Stimulated activated CD4-positive, alpha-beta T cell treated with anti-CD3 and anti-CD28 coated beads, Interleukin-15, amount 100 ng/mL, for 1 hour (primary cell): ENCODE measurements at places on chromosomes 2 and 18.
A peak's percentile ranks its signal among the peaks of the same experiment; 100 is the strongest.

DNA sequence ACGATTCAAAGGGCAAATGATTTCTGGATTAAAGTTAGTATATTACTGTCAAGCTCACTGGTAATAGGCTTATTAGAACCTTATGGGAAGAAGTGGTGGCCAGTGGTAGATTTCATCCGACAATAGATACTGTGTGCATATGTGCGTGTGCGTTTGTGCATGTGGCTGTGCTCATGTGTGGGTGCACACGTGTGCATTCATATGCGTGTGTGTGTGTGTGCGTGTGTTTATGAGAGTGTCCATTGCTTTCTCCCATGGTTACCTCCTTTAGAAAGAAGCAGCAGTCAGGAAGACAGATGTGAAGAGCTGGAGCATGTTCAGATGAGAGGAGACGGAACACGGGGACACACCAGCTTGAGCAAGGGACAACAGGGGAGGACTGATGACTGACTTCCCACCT, 8.9 kb upstream of the MROH2A start:
- no peak for DNase-seq

DNA sequence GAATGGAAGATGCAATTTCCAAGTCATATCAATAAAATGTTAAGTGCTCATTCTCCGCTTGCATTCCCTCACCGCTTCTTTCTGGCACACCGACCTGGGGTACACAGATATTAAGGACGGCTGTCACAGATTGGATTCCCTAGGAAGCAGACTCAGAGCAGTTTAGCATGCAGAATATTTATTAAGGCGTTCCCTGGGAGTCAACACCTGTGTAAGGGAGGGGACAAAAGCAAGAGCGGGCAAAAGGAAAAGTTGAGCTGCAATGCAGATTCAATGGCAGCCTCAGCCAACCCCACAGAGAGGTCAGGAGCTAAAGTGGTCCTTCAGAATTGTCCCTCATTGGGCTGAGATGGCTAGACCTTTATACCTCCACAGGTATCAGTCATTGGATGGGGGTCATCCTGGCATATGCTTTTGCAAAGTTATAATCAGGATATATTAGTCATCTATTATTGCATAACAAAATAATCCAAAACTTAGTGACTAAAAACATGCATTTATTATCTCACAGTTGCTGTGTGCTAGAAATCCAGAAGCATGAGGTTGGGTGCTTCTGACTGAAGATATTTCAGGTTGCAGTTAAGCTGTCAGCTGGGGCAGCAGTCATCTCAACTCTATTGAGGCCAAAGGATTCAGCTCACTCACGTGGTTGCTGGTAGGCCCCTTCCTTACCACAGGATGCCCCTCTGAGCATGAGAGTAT, 27.0 kb upstream of the INO80D start:
- DNase-seq, result no peak

GRCh38 chr2:37802211-37802752, 122.8 kb upstream of the RMDN2 start:
- DNase-seq, result no peak

GRCh38 chr18:59769129-59769865, 72.1 kb upstream of the CCBE1 start:
- DNase-seq, result no peak

GRCh38 chr2:105803773-105804172, 59.1 kb downstream of the NCK2 start:
- DNase-seq, result no peak

DNA sequence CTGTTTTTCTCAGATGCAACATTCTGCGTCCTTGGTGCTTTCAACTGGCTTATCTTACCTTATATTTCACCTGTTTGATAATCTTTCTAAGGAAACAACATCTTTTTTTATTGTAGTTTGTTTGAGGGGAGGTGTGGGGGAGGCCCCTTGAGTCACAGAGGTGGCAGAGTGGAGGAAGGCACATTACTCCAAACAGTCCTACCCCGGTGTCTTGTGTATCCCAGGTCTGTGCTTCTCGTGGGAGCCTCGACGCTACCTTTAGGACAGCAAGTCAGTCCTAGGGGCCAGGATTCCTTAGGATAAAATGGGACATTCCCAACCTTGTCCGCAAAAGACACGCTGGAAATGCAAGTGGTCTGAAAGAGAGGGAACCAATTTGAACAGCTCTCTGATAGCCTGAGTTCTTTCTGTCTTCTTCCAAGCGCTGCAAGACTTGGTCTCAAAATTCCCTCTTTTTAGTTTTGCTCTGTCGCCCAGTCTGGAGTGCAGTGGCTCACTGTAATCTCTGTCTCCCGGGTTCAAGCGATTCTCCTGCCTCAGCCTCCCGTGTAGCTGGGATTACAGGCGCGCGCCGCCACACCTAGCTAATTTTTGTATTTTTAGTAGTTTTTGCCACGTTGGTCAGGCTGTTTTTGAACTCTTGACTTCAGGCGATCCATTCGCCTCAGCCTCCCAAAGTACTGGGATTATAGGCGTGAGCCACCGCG, 4.0 kb downstream of the GATA6 start:
- DNase-seq, result no peak

DNA sequence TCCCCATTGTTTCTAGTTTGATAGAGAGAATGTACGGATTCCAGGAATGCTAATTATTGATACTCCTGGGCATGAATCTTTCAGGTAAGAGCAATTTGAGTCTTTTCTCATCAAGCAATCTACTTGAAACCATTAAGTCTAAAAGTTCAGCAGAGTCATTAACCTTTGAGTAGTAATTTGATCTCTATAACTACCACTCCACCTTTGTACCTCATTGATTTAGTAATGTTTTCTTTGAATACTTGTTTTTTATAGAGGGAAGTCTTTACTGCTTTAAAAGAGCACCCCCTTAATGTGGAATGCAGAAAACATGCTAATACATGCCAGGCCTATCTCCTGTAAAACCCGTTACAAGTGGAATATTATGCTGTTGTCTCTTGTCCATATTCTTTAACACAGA, 45.0 kb downstream of the EIF5B start:
- DNase-seq, result no peak

DNA sequence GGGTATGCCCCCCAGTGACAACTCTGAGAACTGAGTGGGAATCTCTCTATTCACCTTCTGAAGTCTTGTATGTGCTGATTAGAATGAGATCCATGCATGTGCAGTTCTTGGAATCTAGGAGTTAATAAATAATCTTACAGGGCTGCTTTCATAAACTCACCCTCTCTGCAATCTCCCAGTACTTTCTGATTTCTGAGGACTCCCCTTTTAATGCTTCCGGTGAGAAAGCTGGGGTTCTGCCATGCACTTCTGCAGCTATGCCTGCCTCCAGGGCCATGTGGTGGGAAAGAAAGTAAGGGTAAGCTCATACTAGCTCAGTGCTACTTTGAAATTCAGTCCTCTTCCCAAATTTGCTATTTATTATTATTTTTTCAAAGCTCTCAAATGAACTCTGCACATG, 432.9 kb downstream of the MTX2 start:
- DNase-seq, result no peak

- no peak for DNase-seq
These were observed 21.0 kb upstream of the NRP2 start for GRCh38 chr2:205661281-205661680.

DNA sequence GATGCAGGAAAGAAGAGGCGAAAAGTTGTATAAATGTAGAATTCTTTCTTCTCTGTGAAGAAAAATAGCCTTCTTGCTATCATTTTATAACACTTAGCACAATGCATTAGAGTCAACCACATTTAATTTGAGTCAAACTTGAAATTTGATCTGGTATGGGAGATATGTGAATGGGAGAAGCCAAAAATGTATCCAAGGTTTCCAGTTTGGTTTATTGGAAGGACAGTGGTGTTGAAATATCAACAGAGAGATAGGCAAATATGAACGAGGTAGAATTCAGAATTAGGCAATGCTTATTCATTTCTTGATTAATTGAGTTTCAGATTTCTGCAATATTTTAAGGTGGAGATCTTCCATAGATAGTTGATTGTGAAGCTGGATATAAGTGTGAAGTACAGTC, 991.9 kb upstream of the CHAC2 start:
- DNase-seq, result no peak

DNA sequence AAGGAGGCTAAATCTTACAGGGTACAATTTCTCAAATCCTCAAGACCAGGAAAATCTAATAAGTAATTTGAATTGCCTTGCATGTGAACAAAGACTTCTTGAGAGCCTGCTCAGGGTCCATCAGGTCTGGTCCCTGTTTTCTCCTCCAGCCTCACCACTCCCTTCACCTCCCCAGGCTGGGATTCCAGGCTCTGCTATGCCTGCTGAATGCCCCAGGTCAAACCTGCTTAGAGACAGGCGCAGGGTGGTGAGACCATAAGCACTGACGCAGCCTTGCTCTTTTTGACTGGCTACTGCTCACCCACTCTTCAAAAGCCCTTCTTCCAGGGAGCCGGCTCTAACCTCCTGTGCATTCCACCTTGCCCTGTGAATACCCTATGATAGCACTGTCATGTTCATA, 356.4 kb upstream of the ACVR2A start:
- no peak for DNase-seq

DNA sequence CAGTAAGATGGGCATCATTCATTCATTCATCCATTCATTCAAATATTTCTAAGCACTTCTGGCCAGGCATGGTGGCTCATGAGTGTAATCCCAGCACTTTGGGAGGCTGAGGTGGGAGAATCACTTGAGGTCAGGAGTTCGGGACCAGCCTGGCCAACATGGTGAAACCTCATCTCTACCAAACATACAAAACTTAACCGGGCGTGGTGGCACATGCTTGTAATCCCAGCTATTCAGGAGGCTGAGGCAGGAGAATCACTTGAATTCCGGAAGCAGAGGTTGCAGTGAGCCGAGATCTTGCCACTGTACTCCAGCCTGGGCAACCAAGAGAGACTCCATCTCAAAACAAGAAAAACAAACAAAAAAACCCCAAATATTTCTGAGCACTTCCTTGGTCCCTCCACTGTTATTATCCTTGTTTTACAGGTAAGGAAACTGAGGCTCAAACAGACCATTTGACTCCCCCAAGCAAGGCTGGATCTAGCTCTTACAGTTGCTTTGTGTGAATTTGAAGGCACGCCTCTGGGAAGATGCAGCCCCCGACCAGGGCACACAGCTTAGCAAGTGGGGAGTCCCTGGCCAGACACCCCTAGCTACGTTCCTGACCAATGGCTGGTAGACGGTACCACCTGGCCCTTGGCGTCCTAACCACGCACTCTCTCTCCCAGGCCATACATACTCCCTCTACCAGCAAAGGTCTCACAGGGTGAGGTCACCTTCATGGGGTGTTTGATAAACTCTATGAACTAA, 50.6 kb upstream of the ODC1 start:
- DNase-seq, result no peak

GRCh38 chr2:30136764-30137444, 9.9 kb upstream of the YPEL5 start:
- DNase-seq, result no peak

GRCh38 chr2:187264612-187265011, 183.4 kb downstream of the CALCRL start:
- no peak for DNase-seq

- DNase-seq, result no peak
These were observed 157.2 kb upstream of the COPS8 start for GRCh38 chr2:236928380-236929037.

GRCh38 chr2:176746411-176746810, 466.2 kb upstream of the HNRNPA3 start:
- DNase-seq, result no peak

DNA sequence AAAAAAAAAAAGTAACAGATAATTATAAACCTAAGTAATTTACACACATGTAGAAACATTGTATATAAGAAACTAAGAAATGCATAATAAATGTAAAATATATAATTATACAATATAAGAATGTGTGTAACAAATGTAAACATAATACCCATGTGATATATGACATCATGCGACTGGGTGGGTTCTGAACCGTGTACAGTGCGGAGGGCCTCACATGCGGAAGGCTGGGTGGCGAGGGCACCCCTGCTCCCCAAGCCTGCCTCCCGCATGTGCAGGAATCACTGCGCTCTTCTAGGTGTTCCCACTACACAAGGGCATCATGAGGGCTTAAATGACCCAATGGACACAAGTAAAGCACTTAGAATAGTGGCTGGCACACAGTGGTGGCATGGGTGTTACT, 2.0 kb downstream of the PTPN18 start:
- DNase-seq, result no peak

GRCh38 chr18:63376538-63376937, 9.5 kb upstream of the KDSR start:
- DNase-seq, result no peak

GRCh38 chr2:31523871-31524492, 56.8 kb downstream of the SRD5A2 start:
- DNase-seq, result no peak

GRCh38 chr2:215527736-215528135, 91.9 kb upstream of the FN1 start:
- DNase-seq, result no peak

GRCh38 chr2:67896076-67896475, 166.7 kb downstream of the C1D start:
- no peak for DNase-seq

DNA sequence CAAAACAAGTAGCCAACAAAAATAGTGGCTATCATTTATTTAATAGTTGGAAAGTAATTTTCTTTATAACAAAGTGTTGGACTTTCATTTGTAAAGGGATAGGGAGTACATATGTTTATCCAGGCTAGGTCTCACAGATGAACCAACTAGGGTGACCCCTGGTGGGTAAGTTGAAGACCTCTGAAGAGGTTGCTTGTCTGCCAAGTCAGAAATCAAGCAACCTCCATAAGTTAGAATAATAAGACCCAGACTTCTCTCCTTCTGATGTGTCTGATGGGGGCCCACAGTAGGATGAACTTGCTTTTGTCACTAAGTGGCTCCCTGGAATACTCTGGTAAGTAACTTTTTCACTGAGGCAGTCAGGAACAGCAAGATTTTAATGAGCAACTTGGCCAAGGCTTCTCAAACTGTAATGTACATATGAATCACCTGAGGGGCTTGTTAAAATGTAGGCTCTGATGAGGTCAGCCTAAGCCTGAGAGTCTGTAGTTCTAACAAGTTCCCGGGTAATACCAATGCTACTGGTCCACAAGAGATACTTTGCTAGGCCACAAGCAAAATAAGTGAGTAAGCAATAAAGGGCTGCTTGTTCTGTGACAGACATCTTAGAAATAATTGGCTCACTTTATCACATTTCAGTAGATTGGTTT, 319.6 kb downstream of the PIK3C3 start:
- no peak for DNase-seq

DNA sequence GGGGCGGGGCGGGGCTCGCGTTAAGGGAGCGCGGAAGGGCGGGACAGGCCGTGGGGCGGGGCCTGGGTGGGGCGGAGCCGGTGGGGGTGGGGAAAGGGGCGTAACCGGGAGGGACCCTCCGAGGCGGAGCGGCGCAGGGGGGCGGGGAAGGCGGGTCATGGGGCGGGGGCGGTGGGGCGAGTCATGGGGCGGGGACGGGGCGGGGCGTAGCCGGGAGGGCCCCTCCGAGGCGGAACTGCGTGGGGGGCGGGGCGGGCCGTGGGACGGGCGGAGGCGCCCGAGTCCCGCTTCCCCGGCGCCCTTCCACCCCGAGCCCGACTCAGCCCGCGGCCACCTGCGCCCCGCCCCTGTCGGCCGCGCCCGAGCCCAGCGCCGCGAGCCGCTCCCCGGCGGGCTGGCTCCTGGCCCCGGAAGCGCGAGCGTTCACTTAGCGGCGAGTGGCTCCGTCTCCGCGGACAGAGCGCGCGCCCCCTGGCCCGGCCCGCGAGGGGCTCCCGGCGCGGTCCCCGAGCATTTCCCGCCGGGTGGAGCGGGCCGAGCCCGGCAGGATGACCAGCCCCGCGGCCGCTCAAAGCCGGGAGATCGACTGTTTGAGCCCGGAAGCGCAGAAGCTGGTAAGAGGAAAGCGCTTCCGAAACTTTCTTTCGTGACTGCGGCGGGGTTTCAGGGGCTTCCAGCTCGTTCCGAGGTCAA, 64.7 kb downstream of the LRRFIP1 start:
- peak; percentile 91 for DNase-seq

- no peak for DNase-seq
These were observed 119.3 kb upstream of the PKDCC start for GRCh38 chr2:41928526-41928925.
